ENCODE measurements at places on chromosomes 12 and 14. TPM values are rescaled to one million over a fixed set of nuclear protein-coding genes. Genes with fewer than 3 reads are reported as not detected.

NRDE2 gene
- 7.0 TPM for total RNA-seq

IRAK3 gene
- not detected for total RNA-seq

PMCH gene
- not detected for total RNA-seq

ACSM4 gene
- total RNA-seq = not detected

ANG gene
- total RNA-seq = 4.0 TPM

EVL gene
- total RNA-seq = 6.9 TPM

ABCD2 gene
- total RNA-seq = not detected

REP15 gene
- 0.57 TPM for total RNA-seq

GALNT8 gene
- total RNA-seq = 1.1 TPM

DNA sequence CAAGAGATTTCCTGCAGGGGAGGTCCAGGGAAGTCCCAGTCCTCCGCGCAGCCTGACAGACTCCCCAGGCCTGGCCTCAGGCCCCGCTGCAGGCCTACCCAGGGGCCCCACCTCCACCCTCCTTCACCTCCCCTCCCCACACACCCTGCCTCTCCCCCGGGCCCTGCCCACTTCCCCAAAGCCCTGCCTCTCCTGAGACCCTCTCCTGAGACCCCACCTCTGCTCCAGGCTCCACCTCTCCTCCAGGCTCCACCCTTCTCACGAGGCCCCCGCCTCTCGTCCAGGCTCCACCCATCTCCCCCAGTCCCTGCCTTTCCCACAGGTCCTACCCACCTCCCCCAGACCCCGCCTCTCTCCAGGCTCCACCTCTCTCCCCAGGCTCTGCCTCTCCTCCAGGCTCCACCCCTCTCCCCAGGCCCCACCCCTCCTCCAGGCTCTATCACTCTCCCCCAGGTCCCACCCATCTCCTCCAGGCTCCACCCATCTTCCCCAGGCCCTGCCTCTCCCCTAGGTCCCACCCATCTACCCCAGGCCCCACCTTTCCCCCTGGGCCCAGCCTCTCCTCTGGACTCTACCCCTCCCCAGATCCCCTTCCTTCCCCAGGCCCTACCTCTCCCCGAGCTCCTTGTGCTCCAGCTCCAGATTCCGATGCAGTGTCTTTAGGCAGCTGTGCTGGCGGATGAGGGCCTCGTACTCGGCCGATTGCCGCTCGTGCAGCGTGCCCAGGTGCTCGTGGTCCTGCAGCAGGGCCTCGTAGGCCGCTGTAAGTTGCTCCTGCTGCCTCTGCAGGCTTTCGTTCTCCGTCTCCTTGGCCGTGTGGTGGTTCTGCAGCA is 58.8 kb upstream of the GPR68 start:
- DNase-seq = peak; percentile 54

DNA sequence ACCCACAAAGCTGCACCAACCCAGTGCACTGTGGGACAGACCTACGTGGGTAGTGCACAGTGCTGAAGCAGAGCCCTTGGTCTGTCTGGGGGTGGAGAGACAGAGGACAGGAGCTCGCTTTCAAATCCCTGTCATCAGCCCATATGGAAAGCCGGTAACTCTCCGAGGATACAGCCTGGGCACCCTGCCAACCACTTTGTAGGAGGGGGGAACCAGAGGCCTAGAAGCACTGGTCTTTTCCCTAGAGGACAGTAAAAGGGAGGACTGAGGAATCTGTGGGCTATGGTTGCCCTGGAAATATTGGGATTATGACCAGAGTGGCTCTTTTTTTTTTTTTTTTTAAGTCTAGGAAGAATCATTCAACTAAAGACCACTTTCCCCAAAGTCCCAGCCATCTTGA is 74.3 kb downstream of the MAP3K9 start:
- no peak for DNase-seq

DNA sequence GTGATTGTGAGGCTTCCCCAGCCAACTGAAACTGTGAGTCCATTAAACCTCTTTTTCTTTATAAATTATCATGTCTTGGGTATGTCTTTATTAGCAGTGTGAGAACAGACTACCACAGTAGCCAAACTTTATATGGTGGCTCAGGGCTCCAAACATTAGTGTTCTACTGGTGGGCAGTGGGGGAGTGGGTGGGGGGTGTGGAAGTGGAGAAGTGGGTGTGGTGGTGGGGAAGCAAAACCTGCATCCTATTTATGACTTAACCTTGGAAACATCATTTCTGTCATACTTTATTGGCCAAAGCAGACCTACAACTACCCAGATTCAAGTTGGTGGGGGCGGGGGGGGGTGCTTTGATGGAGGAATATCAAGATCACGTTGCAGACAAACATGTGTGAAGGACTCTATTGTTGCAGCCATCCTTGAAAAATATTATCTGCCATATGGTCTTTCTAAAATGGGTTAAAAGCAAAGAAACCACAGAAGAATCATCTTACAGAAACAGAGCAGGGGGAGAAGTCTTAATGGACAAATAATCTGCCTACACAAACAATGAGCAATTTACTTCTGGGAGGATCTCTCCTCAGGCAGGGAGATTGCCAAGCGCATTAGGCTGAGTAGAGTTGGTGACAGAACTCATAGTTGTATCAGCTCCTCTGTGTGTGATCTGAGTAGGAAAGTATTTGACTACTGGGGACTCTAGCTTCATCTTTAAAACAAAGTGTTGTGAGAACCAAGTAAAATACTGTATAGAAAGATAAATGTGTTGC is 1.4 kb upstream of the PWP1 start:
- peak; percentile 3 for DNase-seq

DNA sequence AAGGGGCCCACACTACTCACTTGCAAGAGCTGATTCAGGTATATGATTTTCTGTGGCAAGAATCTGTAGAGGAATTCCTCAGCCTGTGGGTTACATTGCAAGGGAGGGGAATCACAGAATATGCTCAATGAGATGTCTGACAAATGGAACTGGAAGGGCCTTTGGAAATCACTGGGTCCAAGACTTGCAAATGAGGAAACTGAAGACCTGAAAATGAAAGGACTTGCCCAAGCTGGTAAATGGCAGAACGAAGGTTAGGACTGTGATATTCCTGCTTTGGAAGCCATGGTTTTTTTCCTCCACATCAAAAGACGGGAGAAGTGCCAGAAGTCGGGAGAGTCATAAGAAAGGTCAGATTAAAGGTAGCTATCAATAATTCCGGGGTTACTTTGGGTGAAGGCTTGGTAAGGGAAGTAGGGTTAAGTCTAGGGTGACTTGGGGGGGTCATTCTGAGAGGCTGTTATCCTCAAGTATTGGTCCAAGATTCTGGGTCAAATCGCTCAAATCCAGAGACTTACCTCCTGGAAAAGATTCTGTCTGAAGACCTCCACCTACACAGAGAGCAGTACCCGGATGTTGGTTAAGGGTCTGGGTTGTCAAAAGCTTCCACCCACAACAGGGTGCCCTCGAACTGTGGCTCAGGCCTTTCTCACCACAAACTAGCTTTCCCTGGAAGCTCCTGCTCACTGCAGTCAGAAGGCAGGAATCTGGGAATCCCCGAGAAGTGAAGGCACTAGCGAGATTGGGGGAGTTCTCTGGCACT is 539 bp downstream of the PSME2 start:
- no peak for DNase-seq

- DNase-seq = peak; percentile 64
These were observed 2.6 kb upstream of the SOCS2 start for GRCh38 chr12:93569656-93570551.

DNA sequence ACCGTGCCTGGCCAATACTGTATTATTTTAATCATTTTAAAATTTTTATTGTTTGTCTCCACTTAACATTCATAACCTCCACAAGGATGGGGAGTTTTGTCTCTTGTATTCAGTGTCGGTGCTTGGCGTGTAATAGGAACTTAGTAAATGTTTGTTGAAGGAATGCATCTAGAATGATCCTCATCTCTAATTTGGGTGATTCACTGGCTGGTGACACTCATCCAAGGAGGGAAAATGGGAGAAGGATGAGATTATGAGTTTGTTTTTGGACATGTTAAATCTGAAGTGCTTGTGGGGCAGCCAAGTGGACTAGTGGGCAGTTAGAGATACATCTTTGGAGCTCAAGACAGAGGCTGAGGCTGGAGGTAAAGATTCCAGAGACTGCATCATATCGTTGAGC is 5.1 kb downstream of the KLC1 start:
- DNase-seq = no peak

- DNase-seq = no peak
These were observed 43.7 kb downstream of the DEGS2 start for GRCh38 chr14:100115726-100116125.

DNA sequence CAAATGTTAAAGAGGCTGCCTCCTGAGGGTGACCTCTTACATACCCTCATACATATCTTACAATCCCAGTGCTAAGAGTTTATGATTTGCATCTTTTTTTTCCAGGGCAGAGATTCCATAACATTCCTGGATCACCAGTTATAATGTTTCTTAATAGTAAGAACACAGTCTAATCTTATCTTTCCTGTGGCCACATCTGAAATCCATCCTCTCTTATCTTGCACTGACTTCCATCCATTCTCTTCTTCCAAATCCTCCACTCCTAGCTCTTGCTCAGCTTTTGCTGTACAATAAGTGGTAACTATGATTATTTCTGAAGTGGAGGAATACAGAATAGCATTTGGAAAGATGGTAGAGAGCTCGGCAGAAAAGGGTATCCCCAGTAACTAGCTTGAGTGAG is 6.3 kb downstream of the CALCOCO1 start:
- no peak for DNase-seq

- DNase-seq = no peak
These were observed 115.5 kb downstream of the PAPOLA start for GRCh38 chr14:96617635-96618034.

- peak; percentile 14 for DNase-seq
These were observed 13.2 kb upstream of the GALNT9 start for GRCh38 chr12:132342251-132343227.

DNA sequence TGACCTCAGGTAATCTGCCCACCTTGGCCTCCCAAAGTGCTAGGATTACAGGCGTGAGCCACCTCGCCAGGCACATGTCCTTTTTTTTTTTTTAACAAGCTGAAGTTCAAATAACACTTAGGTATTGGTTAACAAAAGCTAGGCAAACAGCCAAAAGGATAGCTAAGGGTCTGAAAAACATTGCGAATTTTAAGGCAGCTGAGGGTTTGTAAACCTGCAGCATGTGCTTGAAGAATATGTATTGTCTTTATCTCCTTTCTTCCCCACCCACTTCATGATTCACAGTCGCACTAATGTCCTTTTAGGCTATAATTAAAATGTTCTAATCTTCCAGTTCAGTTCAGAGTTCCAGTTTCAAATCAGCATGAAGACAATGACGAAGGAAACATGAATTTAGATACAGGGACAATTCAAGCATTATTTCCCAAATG is 30.1 kb upstream of the CERS5 start:
- no peak for DNase-seq

DNA sequence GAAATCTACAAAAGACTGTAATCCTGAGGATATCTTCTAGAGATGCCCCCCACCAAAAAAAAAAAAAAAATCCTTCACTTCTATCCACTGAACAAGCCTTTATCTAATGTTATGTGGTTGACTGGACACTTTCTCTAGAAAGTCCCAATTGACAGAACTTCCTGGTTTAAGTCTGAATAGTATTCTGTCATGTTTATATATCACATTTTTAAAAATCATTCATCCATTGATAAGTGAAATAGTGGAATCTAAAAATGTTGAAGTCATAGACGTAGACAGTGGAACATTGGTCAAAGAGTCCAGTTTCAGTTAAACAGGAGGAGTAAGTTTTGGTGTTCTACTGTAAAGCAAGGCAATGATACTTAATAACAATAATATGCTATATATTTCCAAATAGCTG is 297.0 kb downstream of the SSPN start:
- no peak for DNase-seq

- no peak for DNase-seq
These were observed 450.0 kb upstream of the FAR2 start for GRCh38 chr12:28699029-28699428.

DNA sequence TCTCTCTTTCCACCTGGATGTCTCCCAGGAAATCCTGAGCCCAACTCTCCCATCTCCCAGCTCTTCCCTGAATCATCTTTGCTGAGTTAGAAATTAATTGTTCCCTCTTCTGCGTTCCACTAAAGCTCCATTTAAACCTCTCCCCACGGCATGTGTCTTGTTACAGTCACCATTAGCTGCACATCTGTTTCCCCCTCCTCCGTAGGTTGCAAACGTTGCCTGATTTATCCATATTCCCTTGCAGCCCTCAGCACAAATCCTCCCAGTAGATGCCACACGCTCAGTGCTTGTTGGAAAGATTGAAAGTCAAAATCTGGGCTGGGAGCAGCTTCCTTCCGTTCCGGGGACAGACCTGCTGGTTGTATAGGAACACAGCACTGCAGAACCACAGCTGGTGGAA is 90.4 kb downstream of the SLC24A4 start:
- DNase-seq = no peak

DNA sequence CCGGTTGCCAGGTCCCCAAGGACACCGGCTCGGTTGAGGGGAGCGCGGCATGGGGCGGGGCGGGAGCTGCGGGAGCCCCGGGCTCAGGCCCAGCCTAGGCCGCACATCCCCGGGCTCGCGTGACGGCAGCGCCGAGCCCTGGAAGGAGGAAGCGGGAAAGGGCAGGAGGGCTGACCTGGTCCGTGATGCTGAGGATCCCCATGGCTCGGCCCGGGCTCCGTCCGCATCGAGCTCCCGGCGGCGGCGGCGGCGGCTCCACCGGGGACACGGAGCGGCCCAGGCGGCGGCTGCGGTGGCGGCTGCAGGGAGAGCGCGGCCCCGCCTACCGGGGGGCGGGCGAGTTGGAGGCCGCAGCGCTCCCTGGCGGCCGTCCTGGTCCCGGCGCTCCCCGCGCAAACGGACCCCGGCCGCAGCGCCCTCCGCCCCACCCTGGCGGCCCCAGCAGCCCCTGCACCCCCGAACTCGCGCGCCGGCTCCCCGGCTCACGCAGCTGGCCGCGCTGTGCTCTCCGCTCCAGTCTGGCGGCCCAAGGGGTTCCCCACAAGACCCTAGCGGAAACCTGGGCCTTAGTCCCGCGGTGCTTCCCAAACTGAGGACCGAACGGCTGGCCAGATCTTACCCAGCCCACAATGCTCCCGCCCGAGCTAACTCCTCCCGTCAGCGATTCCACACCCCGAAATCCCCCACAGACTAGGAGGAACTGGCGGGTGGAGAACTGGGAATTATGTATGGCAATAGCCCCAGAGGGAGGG is at the start of gene ANKRD52:
TSS of gene ANKRD52 (minus strand) at position 317 of the 752 bp plus-strand sequence. CDS start at position 202, 115 bp downstream.
- peak; percentile 80 for DNase-seq

- peak; percentile 71 for DNase-seq
These were observed at the start of gene IFT43 for GRCh38 chr14:75985618-75986438. Gene IFT43 (plus strand): TSS chr14:75985763. CDS start chr14:75985787, 24 bp downstream.

DNA sequence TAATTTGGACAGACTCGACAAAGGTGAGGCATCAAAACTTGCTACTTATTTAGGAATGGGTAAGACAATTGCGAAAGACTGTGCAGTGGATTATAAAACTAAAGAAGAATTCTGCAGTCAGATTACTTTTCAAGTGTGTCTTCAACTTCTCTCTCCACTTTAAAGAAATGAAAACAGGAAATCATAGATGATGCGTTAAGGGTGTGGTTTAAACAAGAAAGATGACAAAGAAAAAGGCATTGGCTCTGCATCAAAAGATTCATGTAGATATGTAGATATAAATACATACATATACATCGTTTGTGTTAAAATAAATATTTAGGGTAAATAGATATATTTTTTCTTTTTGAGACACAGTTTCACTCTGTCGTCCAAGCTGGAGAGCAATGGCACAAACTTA is 74.6 kb upstream of the PARP11 start:
- no peak for DNase-seq
